ENCODE measurements at places on chromosomes 5 and 9. TPM values are rescaled to one million over a fixed set of nuclear protein-coding genes. Genes with fewer than 3 reads are reported as not detected.

DNA sequence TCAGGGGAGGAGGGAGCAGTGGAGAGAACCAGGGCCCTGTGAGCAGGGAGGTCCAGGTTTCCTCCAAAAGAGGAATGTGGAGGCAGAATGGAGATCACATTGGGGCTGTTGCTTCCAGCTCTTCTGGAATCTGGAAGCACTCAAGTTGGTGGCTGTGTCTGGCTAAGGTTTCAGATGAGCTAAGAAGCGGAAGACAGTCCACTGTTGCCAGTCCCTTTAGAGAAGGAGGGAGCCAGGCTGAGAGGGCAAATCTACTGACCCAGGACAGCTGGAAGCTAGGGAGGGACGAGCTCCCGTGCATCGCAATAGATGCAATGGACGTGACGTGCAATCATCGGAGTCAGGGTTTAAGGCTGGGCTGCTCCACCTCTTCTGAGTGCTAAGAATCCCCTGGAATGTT is 71.2 kb downstream of the TENT4A start:
- no peak for DNase-seq

DNA sequence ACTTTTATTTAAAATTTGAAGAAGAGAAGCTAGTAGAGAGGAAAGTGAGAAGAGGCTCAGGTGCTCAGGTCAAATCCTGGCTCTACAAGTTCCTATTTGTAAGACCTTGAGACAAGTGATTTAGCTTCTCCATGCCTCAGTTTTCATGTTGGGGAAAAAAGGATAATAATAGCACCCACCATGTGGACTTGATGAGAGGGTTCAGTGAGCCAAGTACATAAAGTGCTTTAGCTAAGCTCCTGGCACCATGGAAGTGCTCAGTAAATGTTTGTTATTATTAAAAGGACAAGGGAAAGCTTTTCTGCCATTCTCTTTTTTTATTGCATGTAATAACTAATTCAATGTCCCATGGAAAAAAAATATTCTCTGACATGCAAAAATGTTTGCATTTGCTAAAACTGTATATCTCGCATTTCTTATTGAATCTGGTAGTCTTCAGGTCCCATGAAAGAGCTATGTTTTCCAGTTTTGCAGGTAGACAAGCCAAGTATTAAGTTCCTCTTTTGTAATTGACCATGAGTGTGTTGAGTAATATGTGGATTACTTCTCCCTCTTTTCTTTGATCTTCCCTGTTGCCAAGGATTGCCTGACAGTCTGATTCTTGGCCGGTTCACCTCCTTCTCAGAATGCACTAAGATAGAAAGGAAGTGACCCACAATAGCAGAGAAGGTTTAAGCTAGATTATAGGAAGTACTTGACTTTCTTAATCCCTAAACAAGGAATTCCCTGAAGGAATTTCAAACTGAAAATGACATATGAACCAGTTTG is 45.6 kb upstream of the TRIM32 start:
- no peak for DNase-seq

- no peak for DNase-seq
Measured at GRCh38 chr5:146165460-146165859, 17.0 kb downstream of the LARS1 start.

DNA sequence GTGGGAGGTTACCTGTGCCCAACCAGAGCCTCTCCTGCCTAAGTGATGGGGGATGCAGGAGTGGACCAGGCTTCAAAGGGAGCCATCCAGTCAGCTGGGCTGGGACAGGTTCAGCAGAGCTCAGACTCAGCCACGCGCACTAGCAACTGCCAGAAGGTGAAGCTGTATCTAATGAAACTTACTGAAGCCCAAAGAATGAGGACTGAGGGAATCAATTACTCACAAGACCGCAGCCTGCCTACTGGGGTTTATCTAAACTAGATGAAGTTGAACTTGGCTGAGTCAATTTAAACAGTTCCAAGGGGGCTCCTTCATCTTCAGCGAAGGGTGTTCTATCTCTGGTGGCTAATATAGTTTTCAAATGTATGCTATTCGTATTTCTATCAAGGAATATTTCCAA is 11.4 kb downstream of the HAND1 start:
- no peak for DNase-seq

GRCh38 chr5:50553560-50553984 is 112.5 kb upstream of the EMB start:
- DNase-seq = no peak

Gene SLC6A19
- total RNA-seq = 0.05 TPM

DNA sequence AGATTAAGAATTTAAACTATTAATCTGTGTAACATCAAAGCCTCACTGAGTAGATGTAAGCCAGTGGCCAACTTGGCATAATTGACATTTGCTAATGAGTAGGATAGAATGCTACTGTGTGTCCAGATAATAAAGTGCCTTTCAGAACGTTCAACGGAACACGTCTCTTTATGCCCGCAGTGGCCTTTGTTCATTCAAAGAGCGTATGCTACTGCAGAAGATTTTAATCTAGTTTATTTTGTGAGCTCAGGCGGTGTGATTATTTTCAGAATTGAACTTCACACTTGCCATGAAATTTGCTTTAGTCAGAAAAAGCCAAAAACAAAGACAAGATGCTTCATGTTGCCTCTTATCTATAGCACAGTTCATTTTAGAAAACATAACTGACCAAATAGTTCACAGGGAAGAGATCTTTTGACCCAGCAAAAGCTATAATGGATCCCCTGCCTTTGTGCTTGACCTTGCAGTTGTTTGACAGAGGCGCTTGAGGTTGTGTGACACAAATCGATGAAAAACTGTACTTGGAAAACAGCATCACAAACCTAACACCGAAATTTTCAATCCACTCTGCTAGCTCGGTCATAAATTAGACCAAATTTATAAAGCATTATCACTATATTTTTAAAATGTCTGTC is 530.9 kb upstream of the TYRP1 start:
- no peak for DNase-seq

GRCh38 chr5:155050384-155051019 is 36.9 kb downstream of the KIF4B start:
- no peak for DNase-seq

DNA sequence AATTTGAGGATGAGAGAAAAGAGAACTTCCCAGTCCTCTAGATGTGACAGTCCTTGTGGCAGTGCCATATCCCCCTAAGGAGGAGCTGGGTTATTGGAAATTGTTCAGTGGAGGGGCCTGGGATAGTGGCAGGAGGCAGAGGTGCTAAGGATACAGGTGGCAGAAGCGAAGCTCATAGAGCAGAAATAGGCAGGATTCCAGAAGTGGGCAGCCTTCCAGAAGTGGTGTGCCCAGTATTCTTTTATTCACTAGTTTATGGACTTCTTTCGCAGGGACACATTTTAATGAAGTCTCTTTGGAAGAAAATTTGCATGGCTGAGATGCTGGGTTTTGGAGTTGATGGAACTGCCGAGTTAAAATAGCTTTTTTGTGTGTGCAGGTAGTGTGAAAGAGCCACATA is 6.8 kb downstream of the PIK3R1 start:
- DNase-seq = no peak

DNA sequence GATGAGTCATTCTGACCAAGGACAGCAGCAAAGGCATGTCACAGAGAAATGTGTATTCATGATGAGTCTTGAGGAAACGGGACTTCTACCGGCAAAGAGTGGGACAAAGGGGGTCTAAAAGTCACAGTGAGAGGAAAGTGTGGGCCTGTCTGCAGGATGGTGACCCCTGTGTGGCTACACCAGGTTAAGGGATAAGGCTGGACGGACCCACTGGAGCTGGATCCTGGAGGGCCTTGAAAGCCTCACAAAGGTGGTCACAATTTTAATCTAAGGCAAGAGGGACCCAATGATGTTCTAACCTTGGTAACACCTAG is 176.5 kb downstream of the CDK5RAP2 start:
- no peak for DNase-seq

- no peak for DNase-seq
Measured at GRCh38 chr5:177446200-177447065, at the start of gene PRR7. TSS of gene PRR7 (plus strand) at chr5:177446814. CDS start at chr5:177455068, 8,254 bp downstream.

Gene SCAMP1
- total RNA-seq = 29.1 TPM

Gene ARL14EPL
- total RNA-seq = not detected

DNA sequence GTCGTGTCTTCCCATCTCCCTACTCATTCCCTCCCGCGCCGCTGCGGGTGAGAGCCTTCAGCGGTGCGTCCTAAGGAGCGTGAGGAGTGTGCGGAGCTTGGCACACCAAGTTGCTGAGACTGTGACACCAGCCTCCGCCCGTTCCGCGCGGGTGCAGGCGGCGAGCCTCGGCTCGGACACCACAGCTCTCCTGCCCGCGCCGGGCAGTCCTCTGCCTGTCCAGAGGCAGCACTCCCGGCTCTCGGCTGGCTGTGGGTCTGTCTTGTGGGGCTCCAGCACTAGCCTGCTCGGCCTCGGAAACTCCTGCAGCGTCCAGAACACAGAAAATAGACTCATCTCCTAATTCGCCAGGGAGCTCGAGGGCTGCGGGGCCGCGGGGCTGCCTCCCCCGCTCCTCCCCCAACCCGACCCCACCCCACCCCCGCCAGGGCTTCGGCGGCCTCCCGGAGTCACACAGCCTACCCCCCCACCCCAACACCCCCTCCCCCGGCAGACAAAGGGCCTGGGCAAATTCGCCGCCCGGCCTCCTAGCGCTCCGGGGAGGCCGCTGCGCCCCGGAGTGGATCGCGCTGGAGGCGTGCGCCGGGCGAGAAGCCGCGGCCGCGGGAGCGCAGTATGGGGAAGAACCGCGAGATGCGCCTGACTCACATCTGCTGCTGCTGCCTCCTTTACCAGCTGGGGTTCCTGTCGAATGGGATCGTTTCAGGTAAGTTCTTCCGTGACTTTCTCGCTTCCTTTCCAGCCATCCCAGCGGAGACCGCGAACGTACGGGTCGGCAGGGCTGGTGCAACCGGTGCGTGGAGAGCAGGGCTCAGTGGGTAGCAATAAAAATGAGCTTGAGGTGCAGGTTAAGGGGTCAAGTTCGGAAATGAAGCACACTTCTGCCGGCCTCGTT is at the start of gene ADAMTS19:
Gene ADAMTS19, plus strand, starts transcription at position 522 of the 895 bp plus-strand sequence. Its CDS starts 94 bp downstream, at position 616.
- DNase-seq = no peak

DNA sequence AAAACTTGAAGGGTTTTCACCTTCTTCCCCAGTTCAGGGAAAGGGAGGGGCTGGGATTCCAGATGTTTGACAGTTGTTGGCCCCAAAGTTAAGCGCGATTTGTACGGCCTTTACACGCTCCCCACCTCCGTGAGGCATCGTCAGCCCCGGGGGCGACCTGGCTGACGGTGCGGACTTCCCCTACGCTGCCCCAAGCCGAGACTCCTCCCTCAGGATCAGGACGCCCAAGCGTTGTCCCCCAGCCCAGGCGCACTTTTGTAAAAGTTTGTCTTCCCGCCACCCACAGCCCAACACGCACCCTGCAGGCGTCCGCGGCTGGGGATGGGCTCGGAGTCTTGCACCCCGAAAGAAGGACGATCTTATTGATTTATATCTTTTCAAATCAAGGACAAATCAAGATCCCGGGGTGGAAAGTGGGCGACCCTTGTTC is 713 bp downstream of the MOB3B start:
- peak; percentile 79 for DNase-seq

DNA sequence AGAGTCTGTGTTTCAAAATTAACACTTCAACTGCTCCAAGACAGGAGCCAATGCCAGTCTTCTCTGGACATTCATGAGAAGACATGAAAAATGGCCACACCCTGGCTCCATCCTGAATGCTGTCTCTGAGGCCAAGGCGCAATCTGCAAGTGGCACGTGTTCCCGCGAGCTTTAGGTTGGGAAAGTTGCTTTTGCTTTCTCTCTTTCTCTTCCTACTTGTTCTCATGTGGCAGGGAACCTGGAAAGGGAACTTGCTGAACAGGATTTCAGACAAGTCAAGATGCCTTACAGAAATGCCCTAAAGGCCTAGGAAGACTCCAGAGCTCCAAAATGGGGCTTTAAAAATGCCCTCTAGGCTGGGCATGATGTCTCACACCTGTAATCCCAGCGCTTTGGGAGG is 91.9 kb upstream of the OTULINL start:
- DNase-seq = no peak

Gene PFN3
- not detected for total RNA-seq

- DNase-seq = no peak
Measured at GRCh38 chr5:55900068-55900467, 48.9 kb downstream of the IL31RA start.

DNA sequence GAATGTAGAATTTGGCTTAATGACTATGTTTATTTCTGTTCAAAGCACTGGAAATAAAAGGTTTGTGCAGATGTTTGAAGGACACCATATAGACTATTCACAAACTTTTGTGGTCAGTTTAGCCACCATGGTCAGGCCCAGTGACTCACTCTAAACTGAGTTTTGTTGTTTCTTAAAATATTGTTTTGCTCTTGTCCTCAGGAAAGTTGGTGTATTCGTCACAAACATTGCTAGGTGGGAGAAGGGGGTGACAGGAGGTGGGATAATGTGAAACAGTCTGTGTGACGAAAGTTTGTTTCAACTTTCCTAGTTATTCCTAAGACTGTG is 35.0 kb upstream of the LIFR start:
- DNase-seq = no peak

Gene ATOSB
- total RNA-seq = 20.0 TPM

DNA sequence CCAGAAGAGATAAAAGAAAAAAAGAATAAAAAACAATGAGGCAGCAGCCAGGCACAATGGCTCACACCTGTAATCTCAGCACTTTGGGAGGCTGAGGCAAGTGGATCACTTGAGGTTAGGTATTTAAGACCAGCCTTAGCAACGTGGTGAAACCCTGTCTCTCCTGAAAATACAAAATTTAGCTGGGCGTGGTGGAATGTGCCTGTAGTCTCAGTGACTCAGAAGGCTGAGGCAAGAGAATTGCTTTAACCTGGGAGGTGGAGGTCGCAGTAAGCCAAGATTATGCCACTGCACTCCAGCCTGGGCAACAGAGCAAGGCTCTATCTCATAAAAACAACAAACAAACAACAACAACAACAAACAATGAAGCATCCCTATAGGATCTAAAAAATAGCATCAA is 121.5 kb downstream of the HMHB1 start:
- DNase-seq = no peak

DNA sequence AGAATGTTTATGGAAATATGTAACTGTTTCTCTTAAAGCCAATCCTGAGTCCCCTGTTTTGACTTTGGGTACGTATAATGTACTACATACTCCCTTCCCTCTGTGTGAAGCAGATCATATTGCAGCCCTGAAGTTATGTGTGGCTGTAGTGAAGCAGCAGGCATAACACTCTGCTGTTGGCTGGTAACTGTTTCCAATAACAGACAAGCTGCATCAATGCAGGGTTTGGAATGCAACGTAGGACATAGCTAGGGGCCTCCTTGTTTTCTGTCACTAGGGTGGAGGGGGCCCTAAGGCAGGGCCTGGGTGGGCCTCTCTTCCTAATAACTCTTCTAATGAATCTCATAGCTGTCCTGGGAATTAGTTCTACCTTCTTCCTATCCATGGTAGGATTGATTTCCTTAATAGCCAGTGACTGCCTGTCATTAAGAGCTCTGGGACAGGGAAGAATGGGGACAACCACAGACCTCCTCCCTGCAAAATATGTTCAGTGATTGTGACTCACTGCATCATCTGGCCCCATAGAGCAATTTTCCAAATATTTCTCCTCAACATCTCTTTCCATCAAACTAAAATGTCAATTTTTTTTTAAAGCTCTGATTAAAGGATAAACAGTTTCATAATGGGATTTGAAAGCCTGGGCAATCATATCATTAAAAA is 129.6 kb upstream of the HMHB1 start:
- DNase-seq = no peak
